ENCODE measurements at places on chromosomes 1 and 21.
A peak's percentile ranks its signal among the peaks of the same experiment; 100 is the strongest.

DNA sequence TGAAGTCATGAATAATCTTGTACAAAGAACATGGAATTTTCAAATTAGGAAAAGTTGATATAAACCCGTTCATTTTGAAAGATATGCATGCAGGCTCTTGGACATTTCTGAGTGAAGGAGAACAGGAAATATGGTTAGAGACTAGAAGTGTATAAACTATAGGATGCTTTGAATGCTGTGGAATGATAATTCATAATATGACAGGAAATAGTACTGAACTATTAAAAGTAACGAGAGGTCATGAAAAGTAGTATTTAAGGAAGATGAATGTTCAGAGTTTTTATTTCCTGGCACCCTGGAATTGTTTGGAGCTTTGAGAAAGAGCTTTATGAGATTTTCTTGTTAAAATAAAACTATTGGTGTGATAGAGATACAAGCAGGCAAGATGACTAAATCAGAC, 18.7 kb upstream of the CRB1 start:
- no peak for DNase-seq

GRCh38 chr1:227816750-227817446, 1.4 kb downstream of the PRSS38 start:
- peak; percentile 38 for DNase-seq

DNA sequence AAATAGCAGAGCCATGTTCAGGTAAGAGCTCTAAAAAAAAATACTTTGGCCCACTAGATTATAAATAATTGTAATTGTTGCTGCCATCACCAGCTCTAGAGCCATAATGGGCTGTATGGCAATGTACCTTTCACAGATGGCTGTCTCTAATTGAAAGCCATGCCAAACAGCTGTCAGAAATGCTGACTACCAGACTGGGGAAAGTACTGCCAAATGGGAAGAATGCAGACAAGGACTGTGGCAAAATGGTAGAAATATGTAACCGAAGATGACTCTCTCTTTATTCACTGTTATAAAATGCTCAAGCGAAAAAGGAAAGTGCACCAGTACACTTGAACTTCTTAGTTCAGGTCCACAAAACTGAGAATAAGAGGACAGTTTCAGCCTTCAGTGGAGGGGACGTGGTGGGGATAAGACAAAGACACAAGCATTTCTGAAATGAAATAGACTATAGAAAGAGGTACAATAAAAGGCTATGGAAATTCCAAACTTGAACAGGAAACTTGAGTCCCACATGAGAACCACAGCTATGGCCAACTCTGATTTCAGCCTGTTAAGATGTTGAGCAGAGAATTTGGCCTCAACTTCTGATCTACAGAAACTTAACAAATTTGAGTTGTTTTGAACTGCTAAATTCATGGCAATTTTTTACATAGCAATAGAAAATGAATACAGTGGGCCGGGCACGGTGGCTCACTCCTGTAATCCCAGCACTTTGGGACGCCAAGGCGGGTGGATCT, 46.5 kb upstream of the LPGAT1 start:
- DNase-seq, result no peak

DNA sequence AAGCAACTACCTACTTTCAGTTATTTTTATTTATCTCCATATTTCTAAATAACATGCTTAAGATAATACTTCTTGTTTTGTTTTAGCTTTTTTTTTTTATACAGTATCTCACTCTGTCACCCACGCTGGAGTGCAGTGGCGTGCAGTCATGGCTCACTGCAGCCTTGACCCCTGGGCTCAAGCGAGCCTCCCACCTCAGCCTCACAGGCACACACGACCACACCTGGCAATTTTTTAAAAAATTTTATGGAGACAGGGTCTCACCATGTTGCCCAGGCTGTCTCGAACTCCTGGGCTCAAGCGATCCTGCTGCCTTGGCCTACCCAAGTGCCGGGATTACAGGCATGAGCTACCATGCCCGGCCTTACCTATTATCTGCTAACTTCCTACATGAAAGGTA, 20.6 kb downstream of the TUT4 start:
- DNase-seq, result no peak

DNA sequence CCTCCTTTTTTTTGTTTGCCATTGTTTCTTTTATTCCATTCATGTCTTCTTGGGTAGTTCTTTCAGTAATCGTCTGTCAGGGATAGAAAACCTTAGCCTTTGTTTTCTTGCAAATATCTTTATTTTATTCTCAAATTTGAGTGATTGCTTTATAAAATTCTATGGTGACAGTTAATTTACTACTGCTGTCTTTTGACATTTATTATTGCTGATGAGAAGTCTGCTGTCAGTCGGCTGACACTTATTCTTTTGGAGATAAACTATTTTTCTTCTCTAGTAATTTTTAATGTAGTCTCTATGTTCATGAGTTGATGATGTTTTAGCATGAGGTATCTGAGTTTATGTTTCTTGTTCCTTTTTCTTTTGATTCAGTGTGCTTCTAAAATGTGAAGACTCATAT, 983.8 kb downstream of the TTLL7 start:
- no peak for DNase-seq

GRCh38 chr21:23960769-23961168, 1646.5 kb downstream of the MRPL39 start:
- no peak for DNase-seq

GRCh38 chr1:201513498-201514243, 6.7 kb upstream of the CSRP1 start:
- DNase-seq, result no peak

DNA sequence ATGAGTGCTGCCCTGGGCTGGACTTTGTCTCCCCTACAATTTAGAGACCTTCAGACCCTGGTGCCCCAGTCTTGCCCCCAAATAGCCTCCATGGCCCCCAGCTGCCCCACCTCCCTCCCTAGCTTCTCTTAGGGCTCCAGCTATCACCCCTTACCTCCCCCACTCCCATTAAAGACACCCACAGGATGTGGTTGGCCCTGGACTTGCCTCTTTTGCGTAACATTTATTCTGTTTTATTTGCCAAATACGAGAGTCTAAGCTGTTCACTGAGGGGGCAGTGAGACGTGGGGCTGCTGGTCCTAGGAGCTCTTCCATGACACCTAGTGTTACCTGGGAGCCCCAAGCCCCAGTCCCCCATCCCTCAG, 4.5 kb downstream of the ZC3H12A start:
- peak; percentile 58 for DNase-seq

GRCh38 chr1:213692321-213692720, 295.5 kb upstream of the PROX1 start:
- no peak for DNase-seq

DNA sequence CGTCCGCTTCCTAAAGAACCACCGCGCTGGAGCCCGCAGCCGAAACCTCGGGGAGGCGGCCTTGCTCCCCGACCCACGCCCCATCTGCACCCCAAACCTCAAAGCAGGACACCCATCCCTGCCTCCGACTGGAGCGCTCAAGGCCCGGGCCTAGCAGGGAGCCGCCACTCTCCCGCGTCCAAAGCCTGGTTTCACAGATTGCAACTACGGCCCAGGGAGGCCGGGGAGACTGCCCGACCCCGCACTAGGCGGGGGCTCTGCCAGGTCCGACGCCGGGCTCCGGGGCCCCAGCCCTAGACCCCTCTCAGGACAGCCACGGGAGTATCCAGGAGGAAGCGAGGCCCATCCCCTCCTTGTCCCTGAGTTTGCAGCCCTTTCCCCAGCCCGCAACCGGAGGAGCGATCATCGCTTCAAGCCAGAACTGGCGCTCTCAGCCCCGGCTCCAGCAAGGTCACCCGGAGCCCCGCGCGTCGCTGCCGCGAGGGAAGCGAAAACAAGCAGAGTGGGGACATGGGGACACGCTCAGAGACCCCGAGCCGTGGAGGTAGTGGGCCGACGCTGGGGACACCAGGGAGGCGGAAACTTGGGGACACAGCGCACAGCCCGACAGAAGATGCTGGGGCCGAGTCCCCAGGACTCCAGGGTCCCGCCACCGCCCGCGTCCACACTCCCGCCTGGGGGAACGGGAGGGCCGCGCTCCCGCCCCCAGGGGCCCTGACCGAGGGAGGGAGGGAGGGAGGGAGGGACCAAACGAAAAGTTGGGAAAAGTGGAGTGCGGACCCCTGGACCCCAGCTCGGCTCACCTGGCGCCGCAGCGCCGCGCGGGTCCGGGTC, 433 bp downstream of the TMEM200B start:
- peak; percentile 24 for DNase-seq

DNA sequence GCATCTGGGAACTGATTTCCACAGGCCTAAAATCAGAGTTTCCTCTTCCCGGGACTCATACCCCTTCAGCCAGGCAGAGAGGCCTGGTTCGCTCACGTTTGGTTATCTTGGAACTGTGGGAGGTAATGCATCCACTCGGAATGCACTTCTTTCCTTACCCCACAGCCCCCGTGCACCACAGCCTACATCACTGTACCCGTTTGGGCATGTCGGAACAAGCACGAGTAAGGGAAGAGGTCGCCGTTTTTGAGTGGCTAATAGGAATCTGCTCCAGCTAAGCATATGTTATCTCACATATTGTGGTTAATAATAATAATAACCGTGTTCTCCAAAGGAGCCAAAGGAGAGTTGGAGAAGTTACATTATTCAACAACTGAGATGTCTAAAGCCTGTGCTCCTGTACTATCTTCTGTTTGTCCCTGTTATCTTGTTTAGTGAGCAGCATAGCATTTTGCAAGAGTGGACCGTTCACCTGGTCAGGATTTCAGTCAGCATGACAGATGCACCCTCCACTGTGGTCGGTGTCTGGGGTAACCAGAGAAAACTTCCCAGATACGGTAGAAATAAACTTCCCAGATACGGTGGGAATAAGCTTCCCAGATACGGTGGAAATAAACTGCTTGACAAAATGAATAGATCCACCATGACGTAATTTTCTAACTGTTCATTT, 198.6 kb downstream of the SDCCAG8 start:
- no peak for DNase-seq

DNA sequence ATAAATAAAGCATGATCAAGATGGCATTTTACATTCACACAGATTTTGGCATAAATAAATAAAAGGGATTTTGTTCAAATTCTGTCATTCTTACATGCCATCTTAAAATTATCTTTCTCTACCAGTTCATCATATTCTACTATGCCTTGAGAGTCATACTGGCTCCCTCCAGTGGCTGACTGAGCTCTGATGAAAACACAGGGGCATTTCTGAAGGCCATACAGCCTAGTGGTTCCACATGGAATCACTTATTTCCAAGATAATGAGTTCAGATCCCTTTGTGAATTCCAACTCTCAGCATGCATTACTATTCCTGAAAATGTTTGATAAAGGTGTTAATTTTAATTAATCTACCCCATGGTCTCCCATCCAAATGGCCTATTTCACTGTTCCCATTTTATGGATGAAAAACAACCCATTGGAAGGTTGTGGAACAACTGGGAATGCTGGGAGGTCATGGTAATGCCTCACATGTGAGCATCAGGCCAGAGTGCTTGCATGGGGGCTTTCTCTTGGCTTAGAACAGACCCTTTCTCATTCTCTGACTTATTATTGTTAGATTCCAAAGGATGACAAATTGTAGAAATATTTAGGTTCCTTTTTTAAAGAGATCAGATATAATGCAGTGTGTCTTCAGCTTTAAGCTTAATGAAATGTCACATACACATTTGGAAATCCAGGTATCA, 622.4 kb upstream of the PKN2 start:
- DNase-seq, result no peak

- no peak for DNase-seq
These were observed 2.6 kb upstream of the TMEM240 start for GRCh38 chr1:1542766-1543705.

GRCh38 chr1:212042436-212042835, 6.9 kb downstream of the DTL start:
- DNase-seq, result no peak

DNA sequence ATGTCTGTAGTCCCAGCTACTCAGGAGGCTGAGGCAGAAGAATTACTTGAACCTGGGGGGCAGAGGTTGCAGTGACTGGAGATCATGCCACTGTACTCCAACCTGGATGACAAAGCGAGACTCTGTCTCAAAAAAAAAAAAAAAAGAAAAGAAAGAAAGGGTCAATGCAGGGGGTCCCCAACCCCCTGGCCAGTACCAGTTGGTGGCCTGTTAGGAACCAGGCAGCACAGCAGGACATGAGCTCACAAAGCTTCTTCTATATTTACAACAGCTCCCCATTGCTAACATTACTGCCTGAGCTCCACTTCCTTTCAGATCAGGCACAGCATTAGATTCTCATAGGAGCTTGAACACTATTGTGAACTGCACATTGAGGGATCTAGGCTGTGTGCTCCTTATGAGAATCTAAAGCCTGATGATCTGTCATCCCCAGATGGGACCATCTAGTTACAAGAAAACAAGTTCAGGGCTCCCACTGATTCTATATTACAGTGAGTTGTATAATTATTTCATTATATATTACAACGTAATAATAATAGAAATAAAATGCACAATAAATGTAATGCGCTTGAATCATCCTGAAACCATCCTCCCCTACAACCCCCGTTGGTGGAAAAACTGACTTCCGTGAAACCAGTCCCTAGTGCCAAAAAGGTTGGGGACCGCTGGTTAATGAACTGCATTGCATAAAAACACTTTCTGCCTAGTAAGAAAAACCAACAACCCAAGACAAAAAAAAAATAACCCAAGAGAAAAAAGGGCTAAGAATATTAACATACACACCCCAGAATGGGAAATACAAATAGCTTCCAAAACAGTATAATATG, 2.8 kb downstream of the ZBTB8OS start:
- no peak for DNase-seq

DNA sequence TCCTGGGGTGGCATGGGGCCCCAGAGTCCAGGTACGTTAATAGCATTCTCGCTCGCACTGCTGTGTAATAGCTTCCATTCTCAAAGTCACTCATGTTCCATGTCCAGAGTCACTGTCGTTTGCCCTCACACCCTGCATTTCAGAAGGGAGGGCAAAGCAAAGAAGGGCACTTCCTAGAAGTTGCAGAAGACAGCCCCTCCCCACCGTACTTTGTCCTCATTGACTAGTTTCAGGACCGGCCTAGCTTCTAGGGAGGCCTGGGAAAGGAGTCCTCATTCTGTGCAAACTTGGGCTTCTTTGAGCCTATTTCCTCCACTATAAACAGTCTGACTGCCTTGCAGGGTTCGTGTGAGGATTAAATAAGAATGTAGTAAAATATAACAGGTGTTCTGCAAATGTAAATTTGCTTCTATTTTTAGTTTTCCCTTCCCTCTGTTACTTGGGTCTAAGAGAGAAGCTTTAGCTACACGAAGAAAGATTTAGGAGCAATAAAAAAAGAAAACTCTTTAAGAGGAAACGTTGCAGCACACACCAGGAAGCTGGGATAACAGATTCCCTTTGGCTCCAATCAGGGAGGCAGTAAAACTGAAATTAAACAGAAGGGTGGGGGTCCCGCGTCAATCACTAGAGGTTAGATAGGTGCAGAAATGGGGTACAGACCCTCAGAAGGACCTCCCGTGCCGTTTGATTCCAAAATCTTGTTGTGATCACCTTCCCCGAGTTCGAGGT, 40.1 kb downstream of the ACTL8 start:
- DNase-seq, result no peak

- no peak for DNase-seq
These were observed 136.6 kb downstream of the PLXNA2 start for GRCh38 chr1:208107425-208108212.

GRCh38 chr1:178263341-178263740, 169.4 kb downstream of the RASAL2 start:
- no peak for DNase-seq

- DNase-seq, result no peak
These were observed 121.0 kb downstream of the GLIS1 start for GRCh38 chr1:53617851-53618499.
